ENCODE measurements at places on chromosomes 1 and 21. TPM values are rescaled to one million over a fixed set of nuclear protein-coding genes. Genes with fewer than 3 reads are reported as not detected.

GRCh38 chr1:14259191-14259757 lies 339.2 kb upstream of the KAZN start:
- H3K36me3 ChIP-seq = no peaks in the 10 kb centered on the region
- H3K4me1 ChIP-seq = no peaks in the 10 kb centered on the region
- DNase-seq = no peak
- H3K27me3 ChIP-seq = no peaks in the 10 kb centered on the region
- H3K4me3 ChIP-seq = no peak overlapping the region

GRCh38 chr1:15362737-15363128 lies 47.0 kb upstream of the EFHD2 start:
- no peak overlapping the region for H3K4me3 ChIP-seq
- H3K36me3 ChIP-seq = no peaks in the 10 kb centered on the region
- DNase-seq = no peak
- H3K27me3 ChIP-seq = peaks cover 13% of the 10 kb centered on the region
- H3K27ac ChIP-seq = no peak overlapping the region
- H3K4me1 ChIP-seq = no peaks in the 10 kb centered on the region

GRCh38 chr1:45008516-45008915 lies 2.6 kb downstream of the HECTD3 start:
- no peak overlapping the region for H3K4me3 ChIP-seq
- DNase-seq = peak; percentile 36
- peaks cover 13% of the 10 kb centered on the region for H3K36me3 ChIP-seq
- peaks cover 24% of the 10 kb centered on the region for H3K4me1 ChIP-seq

DNA sequence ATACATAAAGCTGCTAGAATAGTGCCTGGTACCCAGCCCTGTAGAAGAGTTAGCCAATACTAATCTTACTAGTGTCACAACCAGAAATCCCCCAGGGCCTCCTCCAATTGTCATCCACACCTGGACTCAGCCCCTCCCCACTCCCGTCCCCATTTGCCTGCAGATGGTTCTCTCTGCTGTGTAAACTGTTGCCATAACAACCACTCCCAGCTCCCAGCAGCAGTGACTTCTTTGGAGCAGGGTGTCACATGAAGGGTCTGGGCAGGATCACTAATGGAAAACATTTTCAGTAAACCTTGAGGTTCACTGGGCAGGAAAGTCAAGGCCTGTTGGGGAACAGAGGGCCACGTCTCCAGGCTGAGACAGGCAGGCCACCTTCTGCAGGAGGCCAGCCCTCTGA lies 126.0 kb upstream of the IPO9 start:
- no peaks in the 10 kb centered on the region for H3K4me1 ChIP-seq
- peaks cover 15% of the 10 kb centered on the region for H3K27me3 ChIP-seq
- no peak overlapping the region for H3K4me3 ChIP-seq

DNA sequence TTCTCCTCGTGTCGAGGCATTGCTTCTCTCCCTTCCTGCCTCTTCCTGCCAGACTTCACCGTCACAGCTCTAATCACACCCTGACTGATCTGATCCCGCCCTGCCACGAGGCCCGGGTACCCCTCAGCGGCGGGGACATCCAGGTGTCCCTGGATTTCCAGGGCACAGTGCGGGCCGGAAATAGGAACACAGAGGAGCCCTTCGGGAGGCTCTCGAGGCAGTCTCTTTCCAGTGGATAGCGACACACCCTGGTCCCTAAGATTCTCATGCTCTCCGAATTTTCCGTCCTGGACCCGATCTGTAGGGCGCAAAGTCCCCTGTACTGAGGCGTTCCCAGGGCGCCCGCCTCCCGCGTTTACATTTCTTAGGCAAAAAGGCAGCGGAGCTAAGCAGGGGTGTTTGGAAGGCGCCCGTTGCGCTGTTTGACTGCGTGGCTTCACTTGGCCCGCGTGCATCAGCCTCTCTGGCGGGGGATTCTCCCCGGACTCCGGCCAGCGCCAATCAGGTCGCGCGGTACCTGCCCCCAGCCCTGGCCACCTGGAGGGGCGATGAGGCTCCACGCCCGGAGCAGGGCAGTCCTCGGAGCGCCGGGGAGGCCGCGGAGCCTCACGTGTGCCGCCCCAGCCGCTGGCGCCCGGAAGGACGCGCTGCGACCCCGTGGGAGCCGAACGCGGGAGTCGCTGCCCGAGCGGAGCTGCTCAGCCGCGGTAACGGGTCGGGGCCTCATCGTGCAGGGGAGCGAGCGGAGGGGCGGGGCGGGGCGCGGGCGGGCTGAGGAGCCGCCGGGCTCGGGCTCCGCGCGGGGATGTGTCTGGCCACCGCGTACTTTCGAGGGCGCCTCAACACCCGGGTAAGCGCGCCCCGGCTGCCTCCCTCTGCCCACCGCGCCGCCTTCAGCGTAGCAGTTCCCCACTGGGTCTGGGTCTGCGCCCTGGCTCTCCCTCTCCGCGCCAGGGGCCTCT lies at the start of gene FAM163A:
Gene FAM163A (plus strand): TSS at position 575 of the 962 bp plus-strand sequence. CDS start 69,807 bp downstream, outside the sequence.
- H3K4me3 ChIP-seq = no peak within 1 kb of the TSS
- H3K36me3 ChIP-seq = no peaks in the 10 kb centered on the region
- no peak for DNase-seq

The FASLG gene
- 36.1 TPM for total RNA-seq
